BE2C (cell line): ENCODE measurements at places on chromosomes 7 and 10.

- DNase-seq = no peak
These were observed 80.9 kb upstream of the ATP6V0A4 start for GRCh38 chr7:138878856-138879255.

DNA sequence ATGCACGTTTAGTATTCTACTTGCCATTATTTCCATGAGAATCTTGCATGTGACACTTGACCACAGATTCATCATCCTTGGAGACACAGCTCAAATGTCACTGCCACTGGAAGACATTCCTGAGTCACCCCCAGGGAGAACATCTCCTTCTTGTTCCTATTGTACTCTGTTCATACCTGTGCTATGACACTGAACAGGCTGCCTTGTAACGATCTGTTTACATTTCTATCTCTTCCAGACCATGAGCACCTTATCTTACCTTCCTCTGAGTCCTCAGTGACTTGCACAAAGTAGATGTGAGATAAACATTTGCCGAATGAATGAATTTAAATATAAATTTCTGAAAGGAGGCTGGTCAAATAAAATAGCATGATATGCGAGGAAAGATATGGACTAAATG is 331.9 kb upstream of the LRRN3 start:
- no peak for DNase-seq

- no peak for DNase-seq
These were observed 26.9 kb downstream of the ABLIM1 start for GRCh38 chr10:114631090-114631665.

DNA sequence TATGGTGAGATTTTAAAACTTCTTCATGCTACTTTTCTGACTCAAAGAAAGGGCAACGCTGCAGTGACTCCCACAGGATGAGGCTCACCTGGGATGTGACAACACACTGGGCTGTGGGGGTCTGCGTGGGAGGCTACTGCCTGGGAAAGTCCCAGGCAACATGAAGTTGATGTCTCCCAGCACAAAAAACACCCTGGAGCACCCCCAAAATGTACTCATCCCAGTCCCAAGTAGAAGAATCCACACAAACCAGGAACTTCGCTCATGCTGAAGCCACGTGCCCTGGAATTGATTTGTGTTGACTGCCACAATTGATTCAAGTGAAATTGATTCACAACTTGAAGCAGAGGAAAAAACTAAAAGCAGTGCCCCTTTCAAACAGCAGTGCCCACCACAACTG is 24.9 kb upstream of the PTPRN2 start:
- no peak for DNase-seq

- no peak for DNase-seq
These were observed 23.7 kb upstream of the AGR3 start for GRCh38 chr7:16905300-16906044.

- DNase-seq = no peak
These were observed 18.1 kb downstream of the VIPR2 start for GRCh38 chr7:159126311-159127260.

GRCh38 chr10:42684517-42684916 is 46.1 kb upstream of the ZNF33B start:
- DNase-seq = no peak

GRCh38 chr10:98956576-98957260 is 278.9 kb downstream of the HPSE2 start:
- no peak for DNase-seq

DNA sequence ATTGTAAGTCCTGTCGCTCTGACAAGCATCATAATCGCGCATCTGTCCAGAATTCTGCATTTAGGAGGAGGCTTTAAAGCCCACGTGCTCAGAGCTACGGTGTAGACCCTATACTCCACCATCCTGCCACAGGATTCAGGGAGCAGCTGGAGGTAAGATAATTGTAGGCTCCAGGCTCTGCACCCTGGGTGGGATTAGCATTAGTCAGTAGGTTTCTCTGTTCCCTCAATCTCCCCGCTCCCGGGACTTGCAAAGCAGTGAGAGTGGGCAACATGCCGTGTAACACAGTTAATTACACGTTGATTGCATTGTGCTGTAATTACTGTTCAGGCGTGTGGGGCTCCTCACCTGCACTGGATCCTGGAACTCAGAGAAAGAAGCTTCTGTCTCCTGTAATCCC is 89.3 kb upstream of the CUX1 start:
- DNase-seq = no peak

GRCh38 chr7:64528770-64529169 is 34.1 kb downstream of the ZNF680 start:
- DNase-seq = no peak

DNA sequence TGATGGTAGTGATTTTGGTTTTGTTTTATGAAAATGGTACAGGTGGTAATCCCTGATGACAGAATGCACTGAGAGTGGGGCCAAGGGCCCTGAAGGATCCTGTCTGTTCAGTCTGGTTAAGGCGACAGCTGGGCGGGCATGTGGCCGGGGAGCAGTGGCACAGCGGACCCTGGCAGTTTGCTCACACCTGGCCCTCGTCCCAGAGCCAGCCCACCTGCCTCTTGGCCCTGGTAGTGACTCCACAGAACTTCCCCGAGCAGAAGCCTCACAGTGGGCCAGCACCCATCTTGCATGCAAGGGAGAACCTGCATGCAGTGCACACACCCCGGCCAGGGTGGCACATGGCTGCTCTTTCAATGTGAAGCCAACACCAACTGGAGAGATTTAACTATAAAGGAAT is 82.8 kb downstream of the ALOX5 start:
- DNase-seq = no peak

GRCh38 chr10:24468281-24468751 is 255.4 kb downstream of the ARHGAP21 start:
- DNase-seq = no peak

DNA sequence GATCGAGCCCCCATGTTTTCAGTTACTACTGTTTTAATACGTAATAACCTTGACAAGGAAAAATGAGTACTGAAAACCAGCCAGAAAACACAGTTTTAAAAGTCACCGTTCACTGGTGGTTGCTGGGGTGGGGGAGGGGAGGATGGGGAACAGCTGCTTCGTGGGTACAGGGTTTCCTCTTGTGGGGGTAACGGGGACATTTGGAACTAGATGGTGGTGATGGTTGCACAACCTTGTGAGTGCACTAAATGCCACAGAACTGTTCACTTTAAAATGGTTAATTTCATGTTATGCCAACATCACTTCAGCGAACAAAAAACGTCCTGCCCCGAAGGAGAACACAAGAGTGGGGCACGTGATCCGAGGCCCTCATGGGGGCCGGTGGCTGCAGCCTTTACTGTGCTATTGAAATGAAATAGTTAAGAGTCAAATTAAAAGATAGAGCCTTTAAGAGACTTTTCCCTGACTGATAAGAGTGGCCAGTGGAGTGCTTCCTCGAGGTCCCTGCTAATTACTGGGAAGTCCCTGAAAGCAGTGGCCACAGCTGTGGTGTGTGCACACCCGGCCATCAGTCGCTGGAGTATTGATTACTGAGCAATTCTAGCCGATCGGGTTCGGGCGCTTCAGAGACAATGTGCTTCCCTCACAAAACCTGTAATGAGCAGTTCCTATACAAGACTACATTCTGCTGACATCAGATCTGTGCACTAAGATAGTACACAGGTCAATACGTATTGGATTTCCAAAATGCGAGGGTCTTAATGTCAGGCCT is 80.3 kb downstream of the EBF3 start:
- DNase-seq = no peak

GRCh38 chr10:87761153-87761552 is 56.9 kb downstream of the ATAD1 start:
- DNase-seq = no peak

- no peak for DNase-seq
These were observed 170.1 kb downstream of the PKD1L1 start for GRCh38 chr7:47778153-47778661.
